ENCODE measurements at places on chromosomes 1 and 21.
A peak's percentile ranks its signal among the peaks of the same experiment; 100 is the strongest.

- DNase-seq, result no peak
These were observed 41.0 kb upstream of the SEC16B start for GRCh38 chr1:178010674-178011464.

- no peak for DNase-seq
These were observed 1.2 kb upstream of the MSTO1 start for GRCh38 chr1:155608888-155609225.

DNA sequence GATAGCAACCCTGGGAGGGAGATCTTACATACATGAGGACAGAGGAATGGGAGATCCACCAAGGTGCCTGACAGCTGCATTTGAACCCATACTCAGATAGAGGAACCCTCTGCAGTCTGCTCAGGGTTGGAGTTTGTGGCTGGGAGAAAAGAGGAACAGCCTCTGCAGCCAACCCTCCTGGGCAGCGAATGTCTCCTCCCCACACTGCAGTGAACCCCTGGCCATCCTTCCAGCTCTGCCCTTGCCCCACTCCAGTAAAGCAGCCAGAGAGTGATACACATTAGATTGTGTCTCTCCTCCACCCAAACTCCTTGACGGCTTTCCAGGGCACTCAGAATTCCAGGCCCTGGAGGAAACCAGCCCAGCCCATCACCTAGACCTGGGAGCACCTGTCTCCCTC, 137.7 kb downstream of the RUNX1 start:
- no peak for DNase-seq

GRCh38 chr1:27153549-27153886, 1.4 kb downstream of the SLC9A1 start:
- no peak for DNase-seq

- peak; percentile 13 for DNase-seq
These were observed 38.2 kb downstream of the SLC2A7 start for GRCh38 chr1:8987881-8988617.
